ENCODE measurements at places on chromosomes 5 and 9.

- no peak for DNase-seq
Measured at GRCh38 chr9:134167530-134167931, 3.2 kb upstream of the RNU6ATAC start.

DNA sequence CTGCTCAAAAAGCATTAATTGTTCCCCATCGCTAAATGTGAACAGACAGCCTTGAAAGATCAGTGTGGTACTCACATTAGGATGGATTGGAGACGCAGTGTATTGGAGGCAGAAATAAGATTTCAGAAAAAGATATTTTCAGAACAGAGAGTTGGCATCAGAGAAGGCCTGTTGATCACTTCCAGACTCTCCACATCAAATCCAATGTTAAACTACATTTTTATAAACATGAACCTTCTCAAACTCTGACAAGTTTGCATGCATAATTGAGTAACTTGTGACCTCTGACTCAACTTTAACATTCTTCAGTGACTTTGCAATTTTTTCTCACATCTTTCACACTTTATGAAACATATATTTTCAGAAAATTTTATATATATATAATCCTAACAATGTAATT lies 919.6 kb upstream of the SEMA6A start:
- DNase-seq, result no peak

DNA sequence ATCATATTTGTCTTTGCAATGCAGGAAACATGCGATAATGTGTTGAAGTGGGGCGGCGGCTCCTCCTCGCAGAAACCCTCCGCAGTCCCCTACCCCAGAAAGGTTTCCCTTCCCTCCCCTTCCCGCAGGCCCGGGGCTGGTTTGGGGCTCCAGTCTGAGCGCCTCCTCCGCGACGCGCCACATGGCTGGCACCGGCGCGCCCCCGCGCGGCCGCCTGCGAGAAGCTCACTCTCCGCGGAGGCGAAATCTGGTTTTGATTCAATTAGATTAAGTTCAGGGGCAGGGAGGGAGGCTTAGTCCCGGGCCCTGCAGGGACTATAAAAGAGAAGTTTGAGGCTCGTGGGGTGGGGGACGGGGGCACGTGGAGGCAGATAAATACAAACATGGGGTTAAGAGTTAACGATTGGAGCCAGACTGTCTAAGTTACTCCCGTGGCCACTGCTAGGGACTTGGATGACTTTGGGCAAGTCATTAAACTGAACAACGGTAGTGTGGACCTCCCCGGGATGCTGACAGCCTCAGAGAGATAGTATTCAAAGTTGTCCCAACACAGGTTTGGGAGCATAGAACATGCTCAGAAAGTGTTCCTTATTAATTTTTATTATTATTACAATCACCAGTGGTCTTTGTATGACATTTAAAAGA lies 69.4 kb downstream of the MSX2 start:
- peak; percentile 37 for DNase-seq

GRCh38 chr5:52392321-52392720 lies 395.4 kb upstream of the ITGA1 start:
- DNase-seq, result no peak

- DNase-seq, result no peak
Measured at GRCh38 chr5:189486-189885, 1.8 kb upstream of the LRRC14B start.

GRCh38 chr5:3954199-3954598 lies 358.6 kb downstream of the IRX1 start:
- no peak for DNase-seq

DNA sequence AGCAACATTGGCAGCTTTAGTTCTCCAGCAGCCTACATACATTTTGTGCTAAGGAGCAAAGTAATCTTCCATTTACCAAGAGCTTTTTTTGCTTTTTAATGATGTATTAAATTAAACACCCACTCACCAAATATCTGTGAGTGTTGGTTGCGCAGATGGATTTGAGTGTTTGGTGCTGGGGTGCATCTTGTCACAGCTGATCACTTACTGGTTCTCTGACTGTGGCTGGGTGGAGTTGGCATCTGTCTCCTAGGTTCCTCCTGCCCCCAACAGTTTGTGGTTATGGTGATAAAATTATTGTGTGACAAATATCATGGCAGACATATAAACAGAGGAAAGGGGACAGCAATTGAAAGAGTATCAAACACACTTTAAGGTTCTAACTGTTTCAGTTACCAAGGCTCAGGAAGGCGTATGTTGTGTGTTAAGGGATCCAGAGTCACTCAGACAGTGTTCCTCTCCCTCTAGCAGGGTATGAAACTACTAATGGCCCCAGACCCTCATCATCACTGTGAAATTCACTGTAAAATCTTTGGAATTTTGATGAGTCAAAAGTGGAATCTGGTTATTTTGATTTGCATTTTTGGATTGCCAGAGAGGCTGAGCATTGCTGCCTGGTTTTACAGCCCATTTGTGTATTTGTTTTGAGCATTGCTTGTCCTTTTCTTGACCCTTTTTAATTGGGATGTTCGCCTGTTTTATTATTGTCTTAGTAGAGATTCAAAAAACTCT lies 81.7 kb downstream of the PDE8B start:
- no peak for DNase-seq

DNA sequence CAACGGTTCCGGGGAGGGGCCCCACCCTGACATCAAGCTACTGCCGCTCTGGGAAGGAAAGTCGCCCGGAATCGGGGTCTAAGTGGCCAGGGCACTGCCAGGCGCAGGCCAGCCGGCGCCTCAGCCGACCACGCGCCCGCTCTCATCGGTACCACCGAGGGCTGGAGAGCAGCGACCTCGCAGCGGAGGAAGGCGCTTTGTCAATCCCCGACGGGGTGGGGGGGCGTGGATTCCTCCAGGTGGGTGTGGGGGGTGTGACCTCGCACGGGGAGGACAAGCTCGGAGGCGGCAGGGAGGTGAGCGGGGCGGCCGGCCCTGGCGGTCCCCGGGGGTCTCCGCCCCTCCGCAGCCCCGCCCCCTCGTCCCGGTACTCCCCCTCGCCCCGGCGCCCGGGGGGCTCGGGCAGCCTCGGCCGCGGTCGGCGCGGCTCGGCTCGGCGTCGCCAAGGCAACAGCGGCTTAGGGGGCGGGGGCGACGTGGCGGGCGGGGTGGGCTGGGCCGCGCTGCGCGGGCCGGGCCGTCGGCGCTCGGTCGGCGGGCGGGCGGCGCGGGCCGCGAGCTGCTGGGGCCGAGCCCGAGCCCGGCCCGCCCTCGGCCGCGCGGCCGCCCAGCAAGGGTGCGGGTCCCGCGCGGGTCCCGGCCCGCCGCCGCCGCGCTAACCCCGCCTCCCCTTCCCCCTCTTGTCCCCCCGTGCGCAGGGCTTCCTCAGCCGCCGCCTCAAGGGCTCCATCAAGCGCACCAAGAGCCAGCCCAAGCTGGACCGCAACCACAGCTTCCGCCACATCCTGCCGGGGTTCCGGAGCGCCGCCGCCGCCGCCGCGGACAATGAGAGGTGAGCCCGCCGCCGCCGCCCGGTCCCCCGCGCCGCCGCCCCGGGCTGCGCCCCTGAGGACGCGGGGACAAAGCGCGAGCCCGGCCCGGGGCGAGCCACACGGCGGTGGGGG lies 47.5 kb downstream of the DAB2IP start:
- DNase-seq, result peak; percentile 56

DNA sequence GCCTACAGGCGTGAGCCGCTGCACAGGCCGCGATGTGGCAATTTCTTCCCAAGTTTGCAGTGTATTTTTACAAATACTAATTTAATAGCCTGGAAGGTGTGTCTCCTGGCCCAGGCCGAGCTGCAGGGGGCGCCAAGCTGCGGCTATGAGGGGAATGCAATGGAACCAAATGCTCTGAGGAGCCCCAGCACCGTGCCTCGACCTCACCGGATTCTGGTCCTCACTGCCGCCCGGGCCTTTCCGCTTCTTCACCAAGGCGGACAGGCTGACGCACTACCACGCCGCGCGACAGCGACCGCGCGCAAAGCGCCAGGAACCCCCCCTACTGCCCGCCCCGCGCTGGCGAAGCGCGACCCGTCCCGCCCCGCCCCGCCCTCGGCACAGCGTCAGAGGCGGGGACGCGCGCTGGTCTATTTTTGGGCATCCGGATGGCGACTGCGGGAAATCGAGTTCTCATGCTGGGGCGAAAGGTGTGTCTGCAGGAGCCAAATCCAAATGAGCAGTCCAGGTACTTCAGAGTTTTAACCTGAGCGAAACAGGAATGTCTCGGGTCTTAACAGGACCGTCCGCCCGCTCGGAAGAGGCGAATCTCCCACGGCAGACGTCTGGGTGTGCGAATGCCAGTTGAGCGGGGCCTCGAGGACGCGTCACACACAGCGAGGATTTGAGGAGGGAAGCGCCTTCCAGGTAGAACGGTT lies 31.7 kb upstream of the PRXL2C start:
- DNase-seq, result peak; percentile 70

DNA sequence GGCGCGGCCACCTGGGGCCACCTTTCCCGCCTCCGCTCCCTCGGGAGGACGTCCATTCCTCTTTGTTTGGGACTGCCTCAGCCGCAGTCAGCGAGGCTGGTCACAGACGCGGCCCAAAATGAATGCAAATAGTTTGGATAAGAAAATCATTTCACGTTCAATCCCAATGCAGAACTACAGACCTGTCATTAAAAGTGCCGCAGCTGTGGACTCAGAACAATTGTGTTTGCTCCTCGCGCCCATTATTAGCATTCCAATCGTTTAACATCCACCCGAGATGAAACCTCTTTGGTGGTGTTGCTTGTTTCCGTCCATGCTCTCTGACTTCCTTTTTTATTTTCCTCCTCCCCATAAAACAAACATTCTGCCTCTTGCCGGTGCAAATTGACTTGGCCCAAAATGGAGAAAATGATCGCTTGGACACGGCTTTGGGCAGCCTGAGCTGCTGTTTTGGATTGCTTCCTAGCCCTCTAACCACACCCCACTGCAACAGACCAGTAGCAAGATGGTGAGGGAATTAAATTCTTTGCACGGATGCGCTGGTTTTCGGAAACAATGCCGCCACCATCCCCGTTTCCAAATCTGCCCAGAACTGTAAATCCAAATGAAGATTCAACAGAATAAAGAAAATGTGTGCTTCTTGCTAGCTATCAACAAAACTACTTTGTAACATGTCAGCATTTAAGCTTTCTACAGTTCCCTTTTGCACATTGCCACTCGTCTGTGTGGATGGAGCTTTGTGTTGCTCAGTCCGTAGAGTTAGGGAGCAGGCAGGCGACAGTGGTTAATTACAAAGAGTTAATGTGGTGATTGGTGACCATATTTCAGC lies 784 bp downstream of the NLN start:
- no peak for DNase-seq

All from activated gamma-delta T cell treated with Interleukin-2 at 50 U/mL for 16 hours (primary cell).